Hair follicle dermal papilla cell (primary cell): ENCODE measurements at places on chromosomes 3 and 15. TPM values are rescaled to one million over a fixed set of nuclear protein-coding genes. Genes with fewer than 3 reads are reported as not detected.

The WHAMM gene
- 6.3 and 6.9 TPM in 2 replicates for total RNA-seq

The HCLS1 gene
- total RNA-seq, result 1.3 and 2.6 TPM in 2 replicates

The ERICH6 gene
- 0.32 and 0.49 TPM in 2 replicates for total RNA-seq

The IQCF5 gene
- total RNA-seq, result not detected in 2 replicates

The RETNLB gene
- total RNA-seq, result not detected in 2 replicates

The LEKR1 gene
- total RNA-seq, result 0.61 and 0.81 TPM in 2 replicates

The TPRG1 gene
- 0.97 and 1.8 TPM in 2 replicates for total RNA-seq

The B3GALNT1 gene
- total RNA-seq, result 16.8 and 20.3 TPM in 2 replicates

The GPX1 gene
- total RNA-seq, result 140 and 159 TPM in 2 replicates

The FILIP1L gene
- total RNA-seq, result 8.9 and 11.0 TPM in 2 replicates

The CXCR6 gene
- total RNA-seq, result not detected in 2 replicates

The MYLK gene
- total RNA-seq, result 211 and 318 TPM in 2 replicates
